ENCODE measurements at places on chromosomes 1 and 21. TPM values are rescaled to one million over a fixed set of nuclear protein-coding genes. Genes with fewer than 3 reads are reported as not detected.

GRCh38 chr1:178066908-178067614 lies 26.8 kb upstream of the RASAL2 start:
- H3K36me3 ChIP-seq = no peaks in the 10 kb centered on the region
- no peak overlapping the region for H3K27ac ChIP-seq
- DNase-seq = no peak
- no peaks in the 10 kb centered on the region for H3K27me3 ChIP-seq

GRCh38 chr21:33151941-33152731 lies 77.6 kb upstream of the IFNAR2 start:
- H3K36me3 ChIP-seq = no peaks in the 10 kb centered on the region
- H3K27me3 ChIP-seq = peaks cover 11% of the 10 kb centered on the region
- no peak overlapping the region for H3K27ac ChIP-seq
- peaks cover 5% of the 10 kb centered on the region for H3K4me1 ChIP-seq

Gene CLCA4
- total RNA-seq = not detected

Gene ST6GALNAC3
- total RNA-seq = 2.7 TPM

Measured in activated CD8-positive, alpha-beta T cell treated with anti-CD3 and anti-CD28 coated beads for 36 hours (primary cell).